ENCODE measurements at places on chromosomes 1 and 21.

DNA sequence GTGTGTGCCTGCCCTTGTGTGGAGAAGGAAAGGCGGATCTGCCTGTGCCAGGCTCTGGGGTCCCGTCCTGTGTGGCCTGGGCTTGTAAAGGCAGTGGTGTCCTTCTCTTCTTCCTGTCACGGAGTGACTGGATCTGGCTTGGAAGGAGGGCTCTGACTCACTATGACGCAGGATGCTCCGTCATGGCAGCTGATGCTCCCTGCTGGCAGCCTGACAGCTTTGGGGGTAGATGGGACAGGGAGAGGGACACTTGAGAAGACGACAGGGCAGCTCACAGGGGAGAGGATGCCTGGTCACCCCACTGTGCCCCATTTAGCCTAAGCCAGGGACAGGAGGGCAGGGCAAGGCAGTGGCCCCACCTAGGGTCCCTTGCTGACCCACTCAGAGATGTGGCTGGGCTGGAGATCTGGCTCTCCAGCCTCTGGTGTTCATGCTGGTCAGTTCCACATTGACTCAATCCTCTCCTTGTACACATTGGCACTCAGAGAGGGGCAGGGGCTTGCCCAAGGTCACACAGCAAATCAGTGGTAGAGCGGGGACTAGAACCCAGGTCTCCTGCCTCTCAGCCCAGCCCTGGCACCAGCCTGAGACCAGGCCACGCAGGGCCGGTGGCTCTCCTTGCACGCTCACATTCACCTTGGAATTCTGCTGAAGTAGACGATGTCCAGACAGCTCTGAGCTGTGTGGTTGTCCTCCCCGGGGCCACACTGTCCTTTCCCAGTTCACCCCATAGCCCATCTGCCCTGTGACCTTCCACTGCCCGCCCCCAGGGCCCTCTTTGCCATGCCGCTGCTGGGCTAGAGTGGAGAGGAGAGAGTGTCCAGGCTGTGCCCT lies 2.8 kb upstream of the FAM131C start:
- DNase-seq = peak; percentile 87

- no peak for DNase-seq
Observed at GRCh38 chr1:65398083-65398482, 22.4 kb upstream of the LEPR start.

- no peak for DNase-seq
Observed at GRCh38 chr1:169115891-169116585, 9.5 kb downstream of the ATP1B1 start.

DNA sequence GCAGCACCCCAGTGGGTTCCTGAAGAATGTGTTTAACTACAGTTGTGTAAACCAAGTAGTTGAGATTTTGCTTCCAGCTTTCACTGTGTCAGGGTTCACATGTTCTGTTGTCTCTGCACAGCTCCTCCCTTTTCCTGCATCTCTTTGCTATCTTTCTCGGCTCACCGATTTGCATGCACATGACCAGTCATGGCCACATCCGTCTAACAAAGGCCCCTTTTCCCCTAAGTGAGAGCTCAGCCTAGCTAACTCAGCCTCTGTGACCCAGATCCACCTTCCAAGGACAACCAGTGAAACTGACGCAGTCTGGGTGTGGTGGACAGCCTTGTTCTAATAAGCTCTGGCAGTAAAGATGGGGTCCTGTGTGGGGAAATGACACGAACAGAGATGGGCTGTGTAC lies 101.1 kb downstream of the ZP4 start:
- no peak for DNase-seq

DNA sequence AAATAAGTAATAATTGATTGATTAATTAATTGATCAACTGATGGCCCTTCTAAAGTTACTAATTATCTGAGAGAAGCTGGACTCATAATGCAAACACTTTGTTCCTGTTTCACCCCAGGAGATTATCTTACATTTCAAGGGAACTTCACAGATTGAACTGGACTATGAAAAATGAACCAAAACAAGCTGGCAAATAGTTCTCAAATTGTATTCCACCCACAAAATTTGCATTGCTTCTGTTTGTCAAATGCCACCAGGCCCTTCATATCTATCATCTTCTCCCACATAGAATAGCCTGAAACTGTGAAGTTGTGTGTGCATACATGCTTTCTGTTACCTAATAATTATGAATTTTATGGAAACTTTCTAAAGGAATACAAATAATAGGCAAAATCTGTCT lies 104.0 kb downstream of the ZNF281 start:
- no peak for DNase-seq

GRCh38 chr1:68600049-68600661 lies 103.3 kb upstream of the DEPDC1 start:
- peak; percentile 36 for DNase-seq

DNA sequence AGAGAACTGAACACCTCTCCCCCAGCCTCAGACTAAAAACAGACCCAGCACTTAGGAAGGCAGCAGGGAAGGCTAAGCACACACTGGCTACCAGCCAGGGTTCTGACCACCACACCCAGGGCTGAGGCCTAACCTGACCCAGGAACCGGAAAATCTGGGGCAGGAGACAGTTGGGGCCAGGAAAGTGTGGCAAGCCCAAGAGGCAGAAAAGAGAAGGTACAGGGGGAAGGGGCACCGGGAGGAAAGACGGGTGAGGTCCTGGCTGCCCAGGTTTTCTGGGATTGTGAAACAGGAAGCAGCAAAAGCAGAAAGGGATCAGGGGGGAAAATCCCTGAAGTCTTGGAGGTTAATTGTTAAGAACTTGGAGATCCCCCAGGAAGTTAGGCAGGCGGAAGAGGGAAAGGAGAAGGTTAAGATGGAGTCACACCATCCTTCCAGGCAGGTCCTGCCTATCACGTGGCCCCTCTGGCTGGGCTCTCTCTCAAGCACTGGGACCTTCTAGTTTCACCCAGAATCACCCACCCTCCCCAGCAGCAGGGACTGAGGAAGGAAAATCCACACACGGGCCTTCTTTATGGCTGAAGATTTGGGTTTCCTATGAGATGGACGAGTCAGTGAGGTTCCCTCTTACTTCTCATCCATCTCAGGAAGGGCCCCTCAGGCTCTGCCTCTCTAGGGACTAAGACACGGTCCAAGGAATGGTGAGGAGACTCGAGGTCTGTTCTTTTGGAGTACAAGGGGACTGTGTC lies 2.6 kb downstream of the HDGF start:
- DNase-seq = peak; percentile 77

- peak; percentile 80 for DNase-seq
Observed at GRCh38 chr1:23394181-23394580, 24.5 kb upstream of the ZNF436 start.

- DNase-seq = no peak
Observed at GRCh38 chr1:167518331-167518700, at the start of gene CD247. Gene CD247 (minus strand): TSS chr1:167518529. CDS start chr1:167518465, 64 bp downstream.

- peak; percentile 25 for DNase-seq
Observed at GRCh38 chr21:41411449-41412089, 14.5 kb upstream of the MX1 start.

DNA sequence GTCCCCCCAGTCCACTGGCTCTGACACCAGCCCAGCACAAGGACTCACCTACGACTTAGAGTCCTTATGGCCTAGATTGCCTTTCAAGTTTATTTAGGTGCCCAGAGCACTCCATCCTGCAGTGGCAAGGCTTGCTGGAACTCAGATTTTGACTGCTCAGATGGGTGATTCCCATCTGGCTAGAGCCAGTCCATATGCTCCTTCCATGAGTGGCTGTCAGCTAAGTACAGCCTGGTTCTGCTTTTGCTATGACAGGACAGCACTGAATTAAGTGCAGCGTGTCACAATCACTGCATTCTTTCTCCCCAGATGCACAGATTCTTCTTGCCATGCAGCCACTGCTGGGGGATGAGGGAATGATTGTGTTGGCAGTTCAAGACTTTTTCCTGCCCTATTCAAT lies 43.8 kb downstream of the GPR52 start:
- DNase-seq = no peak

All from ACHN (cell line).